ENCODE measurements at places on chromosomes 2 and 18. TPM values are rescaled to one million over a fixed set of nuclear protein-coding genes. Genes with fewer than 3 reads are reported as not detected.

GRCh38 chr2:128374001-128374710 lies 55.5 kb upstream of the HS6ST1 start:
- peak; percentile 73 for DNase-seq

DNA sequence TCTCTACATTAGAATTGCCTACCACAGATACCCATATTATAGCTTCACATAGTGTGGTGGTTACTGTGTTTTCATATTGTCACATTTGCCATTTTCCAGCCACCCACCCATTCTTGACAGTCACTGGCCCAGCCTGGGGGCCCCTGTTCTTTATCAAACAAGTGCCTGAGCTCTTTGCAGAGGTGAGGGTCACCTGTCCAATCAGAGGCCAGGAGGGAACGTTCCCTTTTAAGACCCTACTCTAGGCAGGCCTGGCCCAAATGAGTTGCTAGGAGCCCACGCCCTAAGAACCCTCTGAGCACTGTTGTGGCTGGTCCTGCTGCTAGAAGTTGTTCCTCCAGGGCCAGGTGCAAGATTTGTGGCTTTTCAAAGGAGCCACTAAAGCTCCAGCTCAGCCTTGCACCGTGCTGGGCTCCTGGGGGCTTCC lies 5.2 kb downstream of the IL37 start:
- DNase-seq = no peak

DNA sequence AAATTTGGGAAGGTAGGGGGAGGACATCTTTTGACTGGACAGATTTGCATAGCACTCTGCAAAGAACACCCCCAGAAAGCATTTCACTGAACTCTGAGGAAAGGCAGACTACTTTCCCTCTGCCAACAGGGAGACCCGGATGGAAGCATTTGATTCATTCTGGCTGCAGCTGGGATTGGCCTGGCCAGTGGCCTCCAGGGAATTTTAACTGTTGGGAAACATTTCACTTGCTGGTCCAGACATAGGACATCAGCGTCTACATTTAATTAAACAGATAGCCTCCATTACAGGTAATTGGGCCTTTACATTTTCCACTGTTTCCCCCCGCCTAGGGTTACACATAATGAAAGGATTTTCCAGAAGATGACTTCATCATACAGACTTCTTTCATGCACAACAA lies 92.8 kb downstream of the MARCHF4 start:
- no peak for DNase-seq

DNA sequence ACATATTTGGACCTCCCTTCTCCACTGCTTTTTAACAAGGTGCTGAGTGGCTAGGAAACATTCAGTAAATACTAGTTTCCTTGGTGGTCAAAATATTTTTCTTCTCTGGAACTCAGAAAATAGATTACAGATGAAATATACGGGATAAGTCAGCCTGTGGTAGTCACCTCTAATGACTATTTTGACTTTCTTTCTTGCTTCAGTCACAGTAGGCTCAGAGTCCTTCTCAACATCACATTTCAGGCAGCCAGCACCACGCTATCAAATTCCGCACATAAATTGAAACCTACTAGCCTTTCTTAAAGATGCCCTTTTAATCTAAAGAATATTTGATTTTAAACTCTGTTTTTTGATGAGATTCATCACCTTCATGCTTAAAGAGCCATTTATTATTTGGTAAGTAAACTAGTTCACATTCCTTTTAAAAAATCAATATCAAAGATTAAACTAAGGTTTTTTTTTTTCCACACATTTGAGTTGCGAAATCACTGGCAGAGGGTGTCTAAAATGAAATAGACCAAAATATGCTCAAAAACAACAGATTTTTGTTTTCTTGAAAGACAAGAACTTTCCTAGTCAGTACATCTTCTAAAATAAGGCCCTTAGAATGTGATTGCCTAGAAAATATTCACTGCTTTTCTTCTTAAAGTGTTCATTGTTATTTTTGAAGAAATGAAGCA lies 181.5 kb downstream of the NRXN1 start:
- no peak for DNase-seq

SIGLEC15 gene
- 0.46 TPM for total RNA-seq

All from posterior vena cava (tissue), 2 donors.